Thoracic aorta (tissue), 2 donors: ENCODE measurements at places on chromosomes 5 and 9. TPM values are rescaled to one million over a fixed set of nuclear protein-coding genes. Genes with fewer than 3 reads are reported as not detected.

GRCh38 chr5:141623186-141623585 lies 4.4 kb upstream of the DIAPH1 start:
- H3K4me1 ChIP-seq, result no peaks in the 10 kb centered on the region
- no peak overlapping the region for H3K4me3 ChIP-seq
- peaks cover 55% of the 10 kb centered on the region for H3K36me3 ChIP-seq
- no peak overlapping the region for H3K27ac ChIP-seq
- no peaks in the 10 kb centered on the region for H3K27me3 ChIP-seq

GRCh38 chr5:35921930-35922329 lies 16.5 kb downstream of the CAPSL start:
- H3K27ac ChIP-seq, result no peak overlapping the region
- H3K36me3 ChIP-seq, result no peaks in the 10 kb centered on the region
- H3K4me3 ChIP-seq, result no peak overlapping the region
- no peaks in the 10 kb centered on the region for H3K4me1 ChIP-seq

DNA sequence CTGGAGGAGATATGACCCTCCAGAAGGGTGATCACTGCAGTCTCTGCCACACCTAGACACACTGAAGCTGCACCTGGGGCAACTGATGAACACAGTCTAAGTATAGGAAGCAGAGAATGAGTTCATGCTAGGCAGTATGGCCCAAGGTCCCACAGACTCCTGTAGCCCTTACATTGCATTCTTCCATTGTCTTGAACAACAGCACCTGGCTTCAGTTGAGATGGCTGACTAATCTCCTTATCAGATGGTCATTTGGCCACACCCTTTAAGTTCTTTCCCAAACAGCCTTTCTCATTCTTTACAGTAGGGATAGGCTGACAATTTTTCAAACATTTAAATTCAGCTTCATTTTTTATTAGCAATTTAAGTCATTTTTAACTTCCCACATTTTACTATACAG lies 23.1 kb downstream of the CENPK start:
- H3K27me3 ChIP-seq, result no peaks in the 10 kb centered on the region
- no peak overlapping the region for H3K4me3 ChIP-seq
- no peak overlapping the region for H3K27ac ChIP-seq
- H3K36me3 ChIP-seq, result no peaks in the 10 kb centered on the region
- no peaks in the 10 kb centered on the region for H3K4me1 ChIP-seq
- no peak for DNase-seq

GRCh38 chr9:89386797-89387196 lies 68.5 kb downstream of the SECISBP2 start:
- H3K36me3 ChIP-seq, result peaks cover 12% of the 10 kb centered on the region
- H3K4me1 ChIP-seq, result no peaks in the 10 kb centered on the region
- no peaks in the 10 kb centered on the region for H3K27me3 ChIP-seq

Gene LCN15
- not detected for total RNA-seq
